ENCODE measurements at places on chromosomes 4 and X.

DNA sequence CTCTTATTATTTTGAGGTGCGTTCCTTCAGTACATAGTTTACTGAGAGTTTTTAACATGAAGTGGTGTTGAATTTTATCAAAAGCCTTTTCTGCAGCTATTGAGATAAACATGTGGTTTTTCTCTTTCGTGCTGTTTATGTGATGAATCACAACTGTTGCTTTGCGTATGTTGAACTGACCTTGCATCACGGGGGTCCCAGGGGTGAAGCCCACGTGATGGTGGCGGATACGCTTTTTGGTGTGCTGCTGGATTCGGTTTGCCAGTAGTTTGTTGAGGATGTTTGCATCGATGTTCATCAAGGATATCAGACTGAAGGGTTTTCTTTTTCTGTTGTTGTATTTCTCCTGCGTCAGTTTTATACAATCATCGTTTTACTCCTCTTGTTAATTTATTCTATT lies 4.6 kb upstream of the H2BW1 start:
- no peak for DNase-seq

- no peak for DNase-seq
These were observed 469 bp downstream of the IRS4 start for GRCh38 chrX:108735679-108736508.

- no peak for DNase-seq
These were observed 61.0 kb downstream of the RASGEF1B start for GRCh38 chr4:81410680-81411079.

GRCh38 chrX:1535241-1536041 lies 1.5 kb downstream of the P2RY8 start:
- peak; percentile 36 for DNase-seq

Data from CD4-positive, alpha-beta T cell treated with Interleukin-15 for 4 hours (primary cell).